ENCODE measurements at places on chromosomes 11 and 22.

DNA sequence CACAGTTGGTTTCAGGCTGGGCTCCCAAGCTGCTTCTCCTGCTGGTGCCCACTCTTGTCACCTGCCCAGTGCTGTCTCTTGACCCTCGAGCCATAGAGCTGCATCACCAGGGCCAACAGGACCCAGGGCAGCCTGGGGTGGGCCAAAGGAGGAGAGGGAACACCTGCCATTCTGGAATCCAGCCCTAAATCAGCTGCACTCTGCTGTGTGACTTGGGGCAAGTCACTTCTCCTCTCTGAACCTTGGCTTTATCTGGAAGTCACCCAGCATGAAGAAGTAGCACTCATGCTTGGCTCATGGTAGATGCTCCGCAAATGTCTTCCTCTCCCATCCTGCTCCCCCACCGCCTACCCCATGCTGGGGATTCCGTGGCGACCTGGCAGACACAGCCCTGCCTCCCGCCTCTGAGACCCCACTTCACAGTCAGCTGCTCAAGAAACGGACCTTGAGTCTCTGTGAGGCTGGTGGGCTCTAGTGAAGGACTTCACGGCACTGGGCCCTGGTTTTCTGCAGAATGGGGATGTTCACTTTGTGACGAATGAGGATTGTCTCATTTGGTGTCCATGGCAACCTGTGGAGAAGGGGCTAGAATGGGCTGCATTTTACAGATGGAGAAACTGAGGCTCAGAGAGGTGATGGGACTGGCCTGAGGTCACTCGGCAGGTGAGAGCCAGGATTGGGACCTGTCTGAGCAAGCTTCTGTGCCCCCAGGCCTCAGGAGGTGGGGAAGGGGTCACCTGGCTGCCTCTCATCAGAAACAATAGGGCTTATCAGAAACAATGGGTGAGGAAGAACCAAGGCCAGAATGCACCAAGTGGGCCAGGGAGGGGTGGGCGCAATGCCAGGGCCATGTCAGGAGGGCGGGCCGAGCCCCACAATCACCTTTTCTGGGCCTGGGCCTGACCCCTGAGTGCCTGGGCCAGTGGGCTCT lies 12.4 kb downstream of the EMID1 start:
- DNase-seq = no peak

DNA sequence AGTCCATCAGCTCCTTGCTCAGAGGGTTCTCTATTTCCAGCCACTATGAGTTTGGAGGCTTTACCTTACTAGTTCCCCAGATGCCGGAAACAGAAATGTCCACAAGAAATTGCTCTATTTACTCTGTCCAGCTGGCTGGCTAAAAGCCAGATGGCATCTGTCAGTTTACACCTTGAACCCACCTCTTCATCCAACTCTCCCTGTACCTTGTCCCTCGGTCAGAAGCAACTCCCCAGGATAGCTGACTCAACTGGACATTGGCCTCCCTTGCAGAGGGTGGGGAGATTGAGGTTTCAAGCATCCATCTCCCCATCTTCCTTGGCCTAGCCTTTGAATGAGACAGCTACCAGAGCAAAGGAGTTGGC lies 1.7 kb downstream of the C2CD2L start:
- DNase-seq = no peak

DNA sequence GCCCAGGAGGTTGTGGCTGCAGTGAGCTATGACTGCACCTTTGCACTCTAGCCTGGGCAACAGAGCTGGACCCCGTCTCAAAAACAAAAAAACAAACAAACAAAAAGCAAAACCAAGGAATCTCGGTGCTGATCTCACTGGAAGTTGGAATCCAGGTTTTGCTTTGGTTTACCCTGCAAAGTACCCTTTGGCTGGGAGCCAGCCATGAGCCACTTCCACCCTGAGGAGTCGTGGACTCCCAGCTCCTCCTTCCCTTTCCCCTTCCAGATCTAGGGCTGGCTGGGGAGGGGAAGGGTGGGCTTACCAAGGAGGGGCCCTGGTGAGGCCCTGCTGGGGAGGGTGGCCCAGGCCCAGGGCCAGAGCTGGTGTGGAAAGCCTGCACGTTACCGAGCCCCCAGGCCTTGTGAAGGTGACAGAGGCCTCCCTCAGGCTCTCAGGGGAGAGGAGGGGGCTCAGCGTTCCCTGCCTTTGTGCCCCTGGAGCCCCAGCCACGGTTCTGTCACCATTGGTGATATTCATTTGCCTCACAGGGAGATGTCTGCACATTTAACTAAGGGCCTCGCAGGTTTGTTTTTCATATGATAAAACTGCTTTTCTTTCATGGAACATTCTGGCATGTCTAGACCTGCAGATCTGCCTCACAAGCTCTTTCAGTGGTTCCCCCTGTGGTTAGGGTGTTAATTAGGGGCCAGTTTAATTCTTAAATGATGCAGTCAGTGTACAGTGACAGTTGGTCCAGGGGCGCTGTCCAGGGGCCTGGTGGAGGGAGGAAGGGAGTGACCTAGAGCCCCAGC lies 29.0 kb downstream of the FBLN1 start:
- no peak for DNase-seq

GRCh38 chr11:132052904-132053303 lies 682.5 kb downstream of the NTM start:
- no peak for DNase-seq

DNA sequence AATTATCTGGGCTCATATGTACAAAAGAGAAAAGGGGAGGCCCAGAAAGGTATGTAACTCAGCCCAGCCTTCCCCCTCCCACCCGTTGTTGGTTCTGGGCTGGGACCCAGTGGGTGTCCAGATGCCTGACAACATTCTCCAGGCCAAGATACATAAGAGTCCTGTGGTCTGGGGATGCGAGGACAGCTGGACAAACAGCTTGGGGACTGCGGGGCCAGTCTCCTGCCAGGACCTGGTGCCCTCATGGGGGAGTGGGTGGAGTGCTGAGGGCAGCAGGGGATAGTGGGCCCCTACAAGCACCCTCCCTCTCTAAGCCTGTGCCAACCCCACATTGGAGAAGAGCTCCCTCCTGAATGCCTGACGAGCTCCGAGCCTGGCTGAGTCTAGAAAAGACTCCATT lies 3.5 kb upstream of the SLC22A6 start:
- no peak for DNase-seq

DNA sequence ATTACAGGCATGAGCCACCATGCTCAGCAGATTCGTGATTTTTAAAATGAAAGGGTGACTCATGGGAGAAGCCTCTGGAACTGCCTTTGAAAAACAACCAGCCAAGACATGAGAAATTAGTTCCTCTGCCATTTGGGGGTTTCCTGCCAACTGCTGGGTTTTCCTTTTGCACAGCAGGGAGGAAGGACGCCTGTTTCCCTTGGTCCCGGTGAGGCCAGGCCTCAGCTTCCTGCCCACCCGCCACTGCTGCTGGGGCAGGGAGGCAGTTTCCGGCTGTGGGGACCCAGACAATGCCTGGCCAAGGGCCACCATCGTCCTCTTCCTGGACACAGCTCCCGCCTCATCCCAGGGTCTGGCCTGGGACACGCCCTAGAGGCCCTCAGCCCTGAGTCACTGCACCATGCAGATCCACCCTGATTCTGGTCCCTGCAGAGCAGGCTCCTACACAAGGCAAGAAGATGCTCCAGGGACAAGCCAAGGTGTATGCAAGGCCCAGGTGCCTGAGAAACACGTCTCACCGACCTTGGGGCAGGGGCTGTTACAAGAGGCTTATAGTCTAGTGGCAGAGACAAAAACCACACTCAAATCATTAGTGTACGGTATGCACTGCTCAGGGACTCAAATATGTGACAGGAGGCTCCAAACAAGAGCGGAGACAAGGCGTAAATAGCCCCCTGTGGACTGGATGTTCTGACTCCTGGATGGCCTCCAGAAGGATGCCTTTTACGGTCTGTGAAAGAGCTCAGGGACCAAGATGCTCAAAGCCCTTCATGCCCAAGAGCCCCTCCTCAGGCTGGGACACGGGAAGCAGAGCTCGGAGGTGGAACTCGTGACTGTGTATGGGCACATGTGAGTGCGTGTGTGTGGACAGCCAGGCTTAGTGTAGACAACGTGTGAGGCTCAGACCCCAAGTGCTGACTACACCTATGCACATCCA lies 10.0 kb downstream of the PPM1F start:
- peak; percentile 71 for DNase-seq

- no peak for DNase-seq
Measured at GRCh38 chr11:74442636-74443035, 24.7 kb downstream of the KCNE3 start.

GRCh38 chr11:46387919-46388618 lies 3.5 kb downstream of the CHRM4 start:
- no peak for DNase-seq

DNA sequence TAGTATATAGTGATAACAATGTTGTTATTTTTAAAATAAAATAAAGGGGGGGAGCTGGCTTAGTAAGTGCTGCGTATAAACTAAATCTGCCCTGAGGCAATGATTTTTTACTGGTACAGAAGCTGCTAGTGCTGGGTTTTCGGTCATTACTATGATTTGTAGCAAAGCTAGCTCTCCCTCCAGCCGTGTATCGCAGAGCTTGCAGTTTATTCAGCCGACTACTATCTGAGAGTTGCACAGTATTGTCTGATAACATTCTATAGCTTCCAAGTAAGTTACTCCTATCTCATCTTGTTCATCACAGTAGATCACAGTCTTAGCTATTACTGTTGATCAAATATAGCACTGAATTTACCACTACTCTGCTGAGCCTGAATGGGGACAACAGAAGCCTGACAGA lies 805.5 kb upstream of the ARHGAP42 start:
- DNase-seq = no peak

DNA sequence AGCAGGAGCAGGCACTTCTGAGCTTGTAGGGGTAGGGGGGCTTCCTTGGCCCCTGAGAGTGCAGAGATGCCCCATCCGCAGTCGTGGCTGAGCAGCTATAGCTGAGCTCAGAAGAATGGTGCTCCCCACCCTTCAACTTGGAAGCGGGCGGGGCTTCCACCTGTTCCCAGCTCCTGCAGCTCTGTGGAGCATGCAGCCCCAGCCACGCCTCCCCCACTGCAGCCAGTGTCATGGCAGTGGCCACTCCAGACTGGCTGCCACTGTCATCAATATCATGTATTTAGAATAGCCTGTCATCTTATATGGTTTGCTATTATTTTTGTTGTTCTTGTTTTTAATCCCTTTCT lies 213.1 kb downstream of the LRRC4C start:
- DNase-seq = no peak

GRCh38 chr11:14075118-14076078 lies 112.9 kb downstream of the SPON1 start:
- DNase-seq = no peak

- no peak for DNase-seq
Measured at GRCh38 chr22:23763579-23763945, 772 bp downstream of the C22orf15 start.

GRCh38 chr11:126646701-126647557 lies 291.4 kb downstream of the ST3GAL4 start:
- DNase-seq = no peak

GRCh38 chr22:36816636-36817524 lies at the start of gene PVALB:
Gene PVALB (minus strand): TSS chr22:36817035. CDS start chr22:36817005, 30 bp downstream.
- DNase-seq = peak; percentile 75

DNA sequence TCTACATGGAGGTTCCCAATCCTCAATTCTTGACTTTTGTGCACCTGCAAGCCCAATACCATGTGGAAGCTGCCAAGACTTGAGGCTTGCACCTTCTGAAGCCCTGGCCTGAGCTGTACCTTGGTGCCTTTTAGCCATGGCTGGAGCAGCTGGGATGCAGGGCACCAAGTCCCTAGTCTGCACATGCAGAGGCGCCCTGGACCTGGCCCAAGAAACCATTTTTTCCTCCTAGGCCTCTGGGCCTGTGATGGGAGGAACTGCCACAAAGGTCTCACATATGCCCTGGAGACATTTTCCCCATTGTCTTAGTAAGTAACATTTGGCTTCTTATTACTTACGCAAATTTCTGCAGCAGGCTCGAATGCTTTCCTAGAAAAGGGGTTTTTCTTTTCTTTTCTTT lies 431.9 kb upstream of the ANO5 start:
- DNase-seq = no peak

DNA sequence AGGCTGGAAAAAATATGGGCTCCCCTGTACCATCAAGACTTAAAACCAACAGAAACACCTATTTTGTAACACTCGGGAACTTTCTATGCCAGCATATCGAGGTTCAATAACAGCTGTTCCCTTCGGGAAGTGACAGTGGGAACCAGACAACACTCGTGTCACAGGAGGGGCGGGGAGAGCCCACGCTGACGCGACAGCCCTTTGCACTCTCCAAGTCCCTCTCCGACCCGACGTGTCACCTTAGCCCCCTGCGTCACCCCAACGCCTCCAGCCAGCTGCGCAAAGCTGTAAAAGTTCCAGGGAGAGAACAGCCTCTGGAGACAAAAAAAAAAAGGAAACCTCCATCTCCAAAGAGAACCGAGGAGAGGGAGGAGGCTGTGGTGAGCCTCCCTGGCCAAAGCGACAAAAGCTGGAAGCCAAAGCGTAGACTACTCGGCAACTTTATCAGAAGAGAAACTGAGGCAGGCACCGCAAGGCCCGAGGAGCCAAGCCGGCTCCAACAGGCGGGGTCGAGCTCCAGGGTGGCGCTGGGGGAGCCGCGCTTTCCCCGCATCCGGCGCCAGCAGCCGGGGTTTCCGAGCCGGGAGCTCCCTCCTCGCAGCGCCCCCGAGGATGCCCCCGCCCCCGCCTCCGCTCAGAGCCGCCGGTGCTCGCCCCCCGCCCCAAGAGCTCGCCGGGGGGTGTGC lies 751 bp downstream of the ARFGAP3 start:
- no peak for DNase-seq

GRCh38 chr22:49259839-49260615 lies 567.6 kb downstream of the BRD1 start:
- DNase-seq = no peak

DNA sequence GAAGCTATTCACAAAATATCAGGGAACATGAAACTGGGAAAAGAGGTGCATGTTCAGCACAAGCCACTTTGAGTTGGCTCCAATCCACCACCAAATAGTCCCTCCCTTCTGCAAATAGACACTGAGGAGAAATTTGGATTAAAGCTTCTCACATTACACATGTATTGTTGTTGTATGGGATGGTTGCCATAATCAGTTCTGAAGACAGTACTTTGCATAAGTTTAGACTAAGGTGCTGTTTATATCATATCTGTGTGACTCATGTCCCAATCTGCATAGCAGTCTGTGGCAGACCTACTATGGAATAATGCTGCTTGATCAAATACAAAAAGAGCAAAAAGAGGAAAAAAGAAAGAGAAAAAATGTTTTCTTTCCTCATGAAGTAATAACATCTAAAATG lies 376.7 kb upstream of the DDI1 start:
- DNase-seq = no peak

GRCh38 chr11:124467381-124467927 lies 22.0 kb upstream of the OR8B8 start:
- no peak for DNase-seq

DNA sequence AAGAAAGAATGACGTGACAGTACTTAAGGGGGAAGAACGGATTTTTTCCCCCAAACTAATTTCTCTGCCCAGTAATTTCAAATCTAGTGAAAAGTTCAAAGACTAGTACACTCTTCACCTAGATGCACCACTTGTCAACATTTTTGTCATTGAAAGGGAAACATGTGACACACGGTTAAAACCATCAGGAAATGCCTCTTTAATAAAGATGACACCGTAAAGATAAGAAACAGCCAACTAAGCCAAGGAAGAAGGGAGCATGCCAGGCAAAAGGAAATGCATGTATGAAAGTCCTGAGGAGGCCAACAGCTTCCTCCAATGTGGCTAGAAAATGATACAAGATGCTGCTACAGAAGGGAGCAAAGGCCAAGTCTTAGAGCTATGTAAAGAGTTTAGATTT lies 49.4 kb downstream of the RSF1 start:
- no peak for DNase-seq

- DNase-seq = no peak
Measured at GRCh38 chr11:96752221-96752620, 362.4 kb downstream of the JRKL start.

Measured in AG08396 (cell line).